ENCODE measurements at places on chromosomes 3 and 15. TPM values are rescaled to one million over a fixed set of nuclear protein-coding genes. Genes with fewer than 3 reads are reported as not detected.

Gene ATOSA
- total RNA-seq, result 40.4 TPM

Gene TF
- 22.7 TPM for total RNA-seq

Gene AADACL2
- total RNA-seq, result 0.14 TPM

Gene NR2E3
- total RNA-seq, result 3.0 TPM

Gene CCDC54
- total RNA-seq, result not detected

Gene GP5
- total RNA-seq, result 0.17 TPM

Gene GPR15
- total RNA-seq, result 0.17 TPM

Gene ATP13A3
- 103 TPM for total RNA-seq

Gene PP2D1
- total RNA-seq, result not detected

Gene C3orf20
- total RNA-seq, result not detected

Gene C3orf49
- total RNA-seq, result not detected

Gene CXCR6
- 11.9 TPM for total RNA-seq

Gene PRC1
- total RNA-seq, result 6.6 TPM

Gene SCAPER
- total RNA-seq, result 20.7 TPM

Gene NDN
- total RNA-seq, result 61.9 TPM

Gene GPR87
- total RNA-seq, result not detected

Gene GUCA1C
- total RNA-seq, result not detected

Gene ARNT2
- 6.6 TPM for total RNA-seq

Gene SLC24A5
- not detected for total RNA-seq

Gene SRGAP3
- total RNA-seq, result 7.8 TPM

Gene SPCS1
- total RNA-seq, result 106 TPM

Gene FBXL2
- 8.4 TPM for total RNA-seq

Gene GPX1
- total RNA-seq, result 296 TPM

Gene CHRFAM7A
- total RNA-seq, result 1.4 TPM

Gene GOLGA8J
- not detected for total RNA-seq

Gene SAMMSON
- total RNA-seq, result not detected

Gene CASR
- 54.0 TPM for total RNA-seq

Gene ATP10A
- 19.8 TPM for total RNA-seq

Gene ABTB1
- 57.7 TPM for total RNA-seq

Gene FBXW12
- total RNA-seq, result not detected

Gene ALDH1L1
- 9.0 TPM for total RNA-seq

Gene TMEM43
- 51.2 TPM for total RNA-seq

Gene SLC38A3
- total RNA-seq, result 2.2 TPM

Gene AGTR1
- total RNA-seq, result 1.9 TPM

Gene CAV3
- not detected for total RNA-seq

Gene FBXO40
- 0.03 TPM for total RNA-seq

Gene C3orf22
- not detected for total RNA-seq

Gene GPR160
- total RNA-seq, result 36.3 TPM

Gene CNTN3
- total RNA-seq, result 10.8 TPM

Gene GOLGA8T
- total RNA-seq, result 0.66 TPM

Gene RTP4
- total RNA-seq, result 5.4 TPM

Gene RYR3
- total RNA-seq, result 2.0 TPM

Gene AMOTL2
- 129 TPM for total RNA-seq

Gene SH2D7
- total RNA-seq, result 2.3 TPM

Gene TMEM158
- 14.6 TPM for total RNA-seq

Gene ACKR2
- 5.0 TPM for total RNA-seq

Gene CPNE9
- total RNA-seq, result 0.37 TPM

Gene SLC22A14
- 0.46 TPM for total RNA-seq

Gene MYRIP
- 6.2 TPM for total RNA-seq

Gene ZBED2
- 5.6 TPM for total RNA-seq

Gene COL7A1
- total RNA-seq, result 9.4 TPM

Gene MAPKBP1
- 27.0 TPM for total RNA-seq

Data from mucosa of gallbladder (tissue), 1 donor.